ENCODE measurements at places on chromosomes 5 and 9. TPM values are rescaled to one million over a fixed set of nuclear protein-coding genes. Genes with fewer than 3 reads are reported as not detected.

Gene SLC46A2
- total RNA-seq, result not detected

DNA sequence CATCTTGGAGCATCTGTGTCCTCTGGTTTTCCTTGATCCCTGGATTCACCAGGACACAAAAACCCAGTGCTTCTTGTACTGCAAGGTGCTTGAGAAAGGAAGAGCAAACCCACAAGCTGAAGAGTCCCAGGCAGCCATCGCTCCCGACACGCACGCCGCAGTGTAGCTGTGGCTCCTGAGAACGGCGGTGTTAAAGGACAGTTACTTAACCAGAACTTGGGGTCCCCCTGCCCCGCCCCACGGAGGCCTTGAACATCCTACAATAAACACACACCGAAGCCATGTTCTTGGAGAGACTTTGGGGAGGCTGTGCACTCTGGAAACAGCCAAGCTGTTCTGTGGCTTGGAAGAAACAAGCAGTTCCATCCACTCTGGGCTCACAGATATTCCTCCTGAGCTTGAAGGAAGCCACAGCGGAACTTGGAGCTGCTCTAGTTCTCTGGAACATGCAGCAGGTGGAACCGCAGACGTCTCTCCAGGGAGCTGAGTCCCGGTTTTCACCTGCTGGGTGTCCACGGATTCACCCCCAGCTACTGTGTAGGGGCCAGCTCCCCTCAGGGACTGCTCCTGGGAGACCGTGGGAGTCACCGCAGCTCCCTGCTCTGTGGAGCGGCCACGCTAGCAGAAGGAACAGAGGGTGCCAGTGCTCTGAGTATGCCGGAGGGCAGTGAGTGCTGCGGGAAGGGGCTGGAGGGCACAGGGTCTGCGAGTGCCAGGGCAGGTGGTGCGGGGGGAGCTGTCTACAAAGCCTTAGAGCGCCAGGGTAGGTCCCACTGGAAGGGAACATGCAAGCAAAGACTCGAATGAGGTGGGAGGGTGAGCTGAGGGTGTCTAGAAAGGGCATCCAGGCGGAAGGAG is 107.3 kb downstream of the ADAMTS2 start:
- peaks cover 17% of the 10 kb centered on the region for H3K27me3 ChIP-seq
- no peaks in the 10 kb centered on the region for H3K36me3 ChIP-seq
- DNase-seq, result no peak
- H3K4me3 ChIP-seq, result no peak overlapping the region

- no peaks in the 10 kb centered on the region for H3K27me3 ChIP-seq
- peaks cover 51% of the 10 kb centered on the region for H3K4me1 ChIP-seq
- peak overlapping the region; percentile 94 for H3K4me3 ChIP-seq
- DNase-seq, result peak; percentile 88
These were observed 57.9 kb downstream of the DOCK8 start for GRCh38 chr9:272251-273213.

Gene ACTBL2
- not detected for total RNA-seq

DNA sequence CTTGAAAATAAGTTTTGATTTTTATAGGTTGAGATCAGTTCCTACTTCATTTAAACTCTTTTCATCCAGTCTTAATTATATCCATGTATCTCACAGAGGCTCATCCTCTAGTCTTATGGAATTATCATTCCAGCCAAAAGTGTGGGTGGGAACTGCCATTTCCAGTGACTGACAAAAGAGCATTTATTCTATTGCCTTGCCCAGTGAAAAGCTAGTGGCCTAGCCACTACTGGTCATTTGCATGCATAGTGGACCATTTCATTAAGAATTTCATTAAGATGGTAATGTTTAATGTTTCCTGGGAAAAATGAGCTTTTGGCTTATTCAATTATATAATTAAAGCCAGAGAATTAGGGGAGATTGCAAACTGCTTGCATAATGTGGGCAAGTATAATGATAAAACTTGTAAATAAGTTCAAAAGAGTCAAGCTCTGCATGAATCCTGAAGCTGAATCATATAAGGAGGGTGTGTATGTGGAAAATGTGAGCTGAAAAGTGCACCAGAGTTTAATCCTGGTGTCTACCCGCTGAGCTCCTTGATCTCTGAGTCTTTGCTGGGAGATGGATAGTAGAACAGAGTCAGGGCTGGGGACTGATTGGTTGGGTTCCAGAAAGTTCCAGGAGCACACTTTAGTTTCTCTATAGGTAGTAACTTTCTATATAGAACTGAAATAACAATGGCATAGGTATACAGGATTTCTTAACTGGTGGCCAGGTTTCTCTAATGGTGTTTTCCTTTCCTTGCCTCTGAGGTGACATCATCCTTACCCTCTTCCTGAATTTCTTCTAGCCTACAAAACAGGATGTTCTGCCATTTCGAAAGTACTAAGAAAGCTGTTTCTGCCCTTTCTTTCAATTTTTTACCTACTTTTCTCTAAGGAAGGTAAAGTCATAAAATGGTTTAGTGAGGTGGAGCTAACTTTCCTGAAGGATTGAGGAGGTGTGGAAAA is 78.5 kb downstream of the KIF4B start:
- DNase-seq, result no peak
- no peaks in the 10 kb centered on the region for H3K4me1 ChIP-seq
- H3K27ac ChIP-seq, result no peak overlapping the region
- peaks cover 9% of the 10 kb centered on the region for H3K27me3 ChIP-seq

DNA sequence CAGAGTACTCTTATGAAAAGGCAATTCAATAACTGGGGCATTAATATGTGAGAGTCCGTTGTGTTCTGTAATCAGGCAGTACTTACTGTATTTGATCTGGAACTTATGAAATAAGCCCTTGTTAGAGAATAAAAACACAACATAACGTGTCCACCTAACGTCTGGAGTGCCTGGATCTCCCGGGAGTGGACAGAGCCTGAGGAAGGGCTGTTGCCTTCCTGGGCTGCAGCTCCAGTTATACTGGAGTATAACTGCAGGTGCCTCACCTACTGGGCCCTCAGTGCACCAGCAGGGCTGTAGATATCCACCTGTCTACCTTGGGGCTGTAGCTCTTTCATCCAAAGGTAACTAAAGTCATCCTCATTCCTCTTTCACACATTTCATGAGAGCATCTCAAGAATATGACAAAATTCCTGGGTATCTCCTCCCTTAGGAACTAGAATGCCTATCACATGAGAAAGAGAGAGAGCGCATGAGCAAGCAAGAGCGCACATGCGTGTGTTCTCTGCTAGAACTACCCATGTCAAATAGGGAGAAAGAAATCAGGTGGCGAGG is 200.1 kb downstream of the GAPVD1 start:
- DNase-seq, result no peak
- H3K4me3 ChIP-seq, result no peak overlapping the region
- H3K4me1 ChIP-seq, result no peaks in the 10 kb centered on the region
- no peaks in the 10 kb centered on the region for H3K27me3 ChIP-seq

Gene MUSK
- not detected for total RNA-seq

Gene SAXO1
- not detected for total RNA-seq

Gene LOX
- total RNA-seq, result not detected

DNA sequence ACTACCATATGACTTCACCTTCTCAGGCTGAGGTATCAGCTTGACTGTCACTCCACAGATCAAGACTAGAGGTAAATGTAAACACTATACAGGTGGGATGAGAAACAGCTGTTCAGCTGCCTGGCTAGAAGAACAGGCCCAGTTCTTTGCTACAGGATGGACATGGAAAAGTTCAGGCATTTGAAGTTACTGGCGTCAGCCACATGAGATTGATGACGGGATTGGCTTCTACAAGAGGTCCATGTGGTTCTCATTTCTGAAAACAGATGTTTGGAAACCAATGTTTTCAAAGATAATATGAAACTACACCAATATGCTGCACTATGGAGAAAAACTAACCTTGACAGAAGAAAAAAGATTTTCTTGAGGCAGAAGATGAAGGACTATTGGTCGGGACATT is 324.1 kb downstream of the CDH10 start:
- H3K27ac ChIP-seq, result no peak overlapping the region
- H3K4me3 ChIP-seq, result no peak overlapping the region
- no peaks in the 10 kb centered on the region for H3K36me3 ChIP-seq
- H3K27me3 ChIP-seq, result no peaks in the 10 kb centered on the region
- H3K4me1 ChIP-seq, result no peaks in the 10 kb centered on the region

- H3K27me3 ChIP-seq, result peaks cover 3% of the 10 kb centered on the region
- H3K4me3 ChIP-seq, result no peak overlapping the region
- H3K4me1 ChIP-seq, result no peaks in the 10 kb centered on the region
These were observed 31.9 kb upstream of the FTMT start for GRCh38 chr5:121819682-121820261.

Gene GIN1
- 11.0 TPM for total RNA-seq

DNA sequence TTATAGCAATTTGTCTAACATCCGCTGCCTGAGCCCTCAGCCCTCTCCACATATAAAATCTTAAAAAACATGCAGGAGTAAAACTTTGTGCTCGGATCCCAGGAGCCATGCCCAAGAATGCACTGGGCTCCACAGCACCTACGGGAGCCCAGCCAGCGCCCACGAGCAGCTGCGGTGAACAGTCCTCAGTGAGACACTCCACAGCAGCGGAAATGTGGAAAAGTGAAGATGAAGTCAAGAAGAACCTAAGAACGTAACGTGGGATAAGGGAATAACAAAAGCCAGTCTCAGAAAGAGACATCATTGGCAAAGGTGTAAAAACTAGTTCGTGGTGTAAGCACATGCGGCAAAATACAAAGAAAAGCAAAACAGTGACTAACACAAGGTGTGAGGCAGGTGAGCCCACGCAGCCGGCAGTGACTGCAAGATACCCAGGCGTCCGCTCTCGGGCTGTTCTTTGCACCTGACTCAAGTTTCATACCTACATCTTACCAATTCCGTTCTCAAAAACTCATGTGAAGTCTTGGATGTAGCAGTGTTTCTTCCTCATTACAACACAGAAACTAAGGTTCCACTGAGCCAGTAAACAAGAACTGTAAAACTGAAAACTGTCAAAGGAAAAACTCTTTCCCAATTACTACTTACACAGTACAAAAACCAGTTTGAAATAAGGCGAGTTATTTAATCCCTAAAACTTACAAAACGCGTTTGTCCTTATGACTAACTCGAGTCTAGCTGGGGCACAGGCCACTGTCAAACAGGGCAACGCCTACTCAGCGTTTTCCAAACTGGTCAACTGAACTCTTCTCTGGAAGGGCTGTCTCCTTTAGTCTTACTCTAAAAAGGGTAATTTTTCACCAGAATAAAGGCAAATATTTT is 1.7 kb downstream of the CAMSAP1 start:
- H3K36me3 ChIP-seq, result peaks cover 41% of the 10 kb centered on the region
- no peaks in the 10 kb centered on the region for H3K27me3 ChIP-seq
- peak overlapping the region; percentile 80 for H3K4me3 ChIP-seq
- peak overlapping the region; percentile 89 for H3K27ac ChIP-seq
- peaks cover 55% of the 10 kb centered on the region for H3K4me1 ChIP-seq

GRCh38 chr9:130118841-130119518 is 53.2 kb upstream of the NCS1 start:
- peaks cover 13% of the 10 kb centered on the region for H3K36me3 ChIP-seq
- H3K4me3 ChIP-seq, result no peak overlapping the region
- H3K27me3 ChIP-seq, result no peaks in the 10 kb centered on the region
- no peak for DNase-seq
- no peaks in the 10 kb centered on the region for H3K4me1 ChIP-seq
- no peak overlapping the region for H3K27ac ChIP-seq

Gene TAF1L
- 0.02 TPM for total RNA-seq

- no peaks in the 10 kb centered on the region for H3K4me1 ChIP-seq
- no peak overlapping the region for H3K4me3 ChIP-seq
These were observed 664.7 kb downstream of the ACTL7B start for GRCh38 chr9:108191065-108191464.

Gene MRPS30
- 46.1 TPM for total RNA-seq

DNA sequence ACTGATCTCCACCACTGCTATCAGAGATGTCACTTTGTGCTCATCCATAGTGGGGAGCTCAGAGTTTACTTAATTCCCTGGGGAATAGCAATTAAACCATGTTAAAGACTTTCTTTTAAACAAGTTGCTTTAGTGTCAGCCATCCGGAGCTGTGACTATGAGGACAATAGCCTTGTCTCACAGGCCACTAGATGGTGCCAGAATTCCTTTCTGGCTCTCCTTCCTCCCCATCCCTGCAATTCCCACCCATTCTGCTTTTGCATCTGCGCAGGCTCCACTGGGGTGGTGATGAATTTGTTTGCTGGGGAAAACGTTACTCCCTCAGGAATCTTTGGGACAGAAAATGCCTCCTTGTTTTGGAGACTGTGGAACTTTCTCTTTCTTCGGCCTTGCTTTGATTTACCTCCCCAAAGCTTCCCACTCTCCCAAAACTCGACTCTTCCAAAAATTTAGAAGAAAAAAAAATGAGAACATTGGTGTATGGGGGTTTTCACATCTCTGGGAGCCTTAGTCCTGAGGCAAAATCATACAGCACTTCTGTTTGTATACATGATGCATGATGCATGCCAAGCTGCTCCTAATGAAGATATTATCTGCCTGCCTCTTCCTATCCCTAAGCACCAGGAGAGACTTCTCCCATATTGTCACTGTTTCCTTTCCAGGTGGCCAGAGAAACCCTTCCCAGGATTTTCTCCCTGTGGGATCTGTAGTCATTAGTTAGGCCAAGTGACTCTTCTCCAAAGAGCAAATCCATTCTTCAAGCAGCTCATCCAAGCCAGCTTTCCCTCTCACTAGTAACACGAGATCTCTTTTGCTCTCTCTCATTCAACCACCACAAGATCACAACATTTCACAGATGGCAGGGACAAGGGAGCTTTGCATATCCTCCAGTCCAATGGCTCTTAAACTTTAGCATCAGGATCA is 466.1 kb downstream of the TLR4 start:
- H3K27me3 ChIP-seq, result peaks cover 7% of the 10 kb centered on the region
- DNase-seq, result peak; percentile 5
- H3K4me1 ChIP-seq, result no peaks in the 10 kb centered on the region
- no peak overlapping the region for H3K4me3 ChIP-seq

DNA sequence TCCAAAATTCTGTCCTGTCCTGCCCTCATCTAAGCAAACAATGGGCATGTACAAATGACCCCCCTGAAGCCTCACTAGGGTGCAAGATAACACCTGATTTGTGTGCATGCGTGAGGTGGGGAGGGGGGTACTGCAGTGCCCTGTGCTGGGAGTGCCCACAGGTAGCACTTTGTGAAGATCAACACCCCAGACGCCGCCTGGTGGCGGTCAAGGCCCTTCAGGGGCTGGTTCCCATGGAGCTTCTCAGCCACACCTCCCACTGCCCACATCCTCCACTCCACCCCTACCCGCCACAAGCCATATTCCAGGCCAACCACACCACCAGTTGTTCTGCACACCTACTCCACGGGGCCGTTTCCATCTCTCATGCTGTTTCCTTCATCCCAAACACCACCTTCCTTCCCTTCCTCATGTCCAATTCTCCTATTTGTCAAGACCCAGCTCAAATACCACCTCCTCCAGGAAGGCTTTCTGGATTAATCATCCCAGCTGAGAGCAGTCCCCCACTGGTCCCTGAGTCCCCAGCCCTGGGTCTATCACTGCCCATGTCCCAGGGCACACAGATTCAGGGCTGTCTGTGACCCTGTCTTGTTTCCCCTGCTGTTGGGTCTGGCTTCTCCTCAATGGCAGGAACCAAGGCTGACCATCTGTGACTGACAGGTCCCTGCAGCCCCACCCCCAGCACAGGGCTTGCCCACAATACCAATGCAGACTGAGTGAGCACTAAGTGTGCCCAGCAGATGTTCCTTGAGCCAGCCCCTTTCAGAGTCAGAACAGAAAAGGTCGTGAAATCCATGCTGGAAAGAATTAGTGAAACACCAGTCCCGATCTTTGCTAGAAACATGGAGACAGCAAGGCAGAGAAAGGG is 178.4 kb downstream of the PAX5 start:
- peaks cover 3% of the 10 kb centered on the region for H3K4me1 ChIP-seq
- no peaks in the 10 kb centered on the region for H3K27me3 ChIP-seq
- no peak overlapping the region for H3K4me3 ChIP-seq
- no peaks in the 10 kb centered on the region for H3K36me3 ChIP-seq
- no peak overlapping the region for H3K27ac ChIP-seq
